Renal cortical epithelial cell (primary cell): ENCODE measurements at places on chromosomes 2 and 18.

DNA sequence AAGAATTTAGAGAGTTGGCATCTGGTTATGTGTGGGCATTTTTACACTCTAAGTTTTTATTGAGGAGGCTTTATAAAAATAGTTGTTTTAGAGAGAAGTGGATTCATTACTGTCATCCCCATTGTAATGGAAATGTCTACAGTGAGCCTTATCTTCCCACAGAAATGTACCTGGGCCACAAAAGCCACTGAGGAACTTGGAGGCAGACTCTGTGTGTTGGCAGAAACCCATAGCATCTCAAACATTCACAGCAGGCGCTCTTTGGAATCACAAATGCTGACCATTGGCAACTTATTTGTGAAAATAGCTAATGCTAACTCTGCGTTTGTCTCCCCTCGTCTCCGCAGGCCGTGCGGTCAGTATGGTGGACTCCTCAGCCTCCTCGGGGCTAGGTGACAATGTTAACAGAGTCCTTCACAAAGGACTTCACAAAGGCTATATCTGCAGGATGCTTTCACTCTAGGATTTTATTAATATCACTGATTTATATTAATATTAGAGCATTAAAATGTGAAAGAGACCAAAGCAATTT is 689.1 kb upstream of the POU3F3 start:
- no peak for DNase-seq

DNA sequence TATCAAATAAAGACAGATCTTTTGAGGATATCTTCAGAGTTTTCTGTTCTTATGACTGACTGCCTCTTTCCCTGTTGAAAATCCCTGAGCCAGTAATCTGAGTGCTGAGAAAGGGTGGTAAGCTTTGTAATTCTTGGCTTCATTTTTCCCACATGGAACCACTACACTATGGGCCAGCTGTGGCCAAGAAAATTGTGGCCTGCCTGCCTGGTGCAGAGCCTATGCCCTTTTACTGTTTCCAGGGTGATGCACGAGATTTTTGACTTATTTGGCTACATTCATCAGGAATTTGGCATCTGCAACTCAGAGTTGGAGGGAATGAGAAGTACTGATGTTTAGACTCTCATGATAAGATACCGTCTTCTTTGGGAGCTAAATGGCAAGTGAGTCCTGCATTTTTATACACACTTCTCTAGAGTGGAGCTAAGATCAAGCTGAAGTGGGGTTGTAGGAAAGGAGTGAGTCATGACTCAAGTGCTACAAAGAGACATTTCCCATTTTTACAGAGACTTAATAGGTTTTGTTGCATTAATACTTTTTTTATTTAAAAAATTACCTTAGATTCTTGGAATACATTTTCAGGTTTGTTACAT is 328.2 kb upstream of the CDH7 start:
- DNase-seq: no peak

- DNase-seq: peak; percentile 91
These were observed 2.4 kb upstream of the DTNA start for GRCh38 chr18:34707670-34708069.

DNA sequence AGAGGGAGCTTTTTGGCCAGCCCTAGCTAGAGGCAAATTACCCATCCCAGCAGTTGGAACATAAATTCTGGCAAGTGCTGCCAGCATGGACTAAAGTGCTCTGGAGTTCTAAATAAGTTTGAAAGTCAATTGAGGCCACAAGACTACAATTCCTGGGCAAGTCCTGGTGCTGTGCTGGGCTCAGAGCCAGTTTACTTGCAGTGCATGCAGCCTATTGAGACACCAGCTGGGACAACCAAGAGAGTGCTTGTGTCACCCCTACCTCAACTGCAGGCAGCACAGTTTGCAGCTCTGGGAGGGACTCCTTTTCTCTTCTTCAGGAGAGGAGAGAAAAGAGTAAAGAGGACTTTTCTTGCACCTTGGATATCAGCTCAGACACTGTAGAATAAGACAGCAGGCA is 277.2 kb upstream of the TMEFF2 start:
- no peak for DNase-seq

DNA sequence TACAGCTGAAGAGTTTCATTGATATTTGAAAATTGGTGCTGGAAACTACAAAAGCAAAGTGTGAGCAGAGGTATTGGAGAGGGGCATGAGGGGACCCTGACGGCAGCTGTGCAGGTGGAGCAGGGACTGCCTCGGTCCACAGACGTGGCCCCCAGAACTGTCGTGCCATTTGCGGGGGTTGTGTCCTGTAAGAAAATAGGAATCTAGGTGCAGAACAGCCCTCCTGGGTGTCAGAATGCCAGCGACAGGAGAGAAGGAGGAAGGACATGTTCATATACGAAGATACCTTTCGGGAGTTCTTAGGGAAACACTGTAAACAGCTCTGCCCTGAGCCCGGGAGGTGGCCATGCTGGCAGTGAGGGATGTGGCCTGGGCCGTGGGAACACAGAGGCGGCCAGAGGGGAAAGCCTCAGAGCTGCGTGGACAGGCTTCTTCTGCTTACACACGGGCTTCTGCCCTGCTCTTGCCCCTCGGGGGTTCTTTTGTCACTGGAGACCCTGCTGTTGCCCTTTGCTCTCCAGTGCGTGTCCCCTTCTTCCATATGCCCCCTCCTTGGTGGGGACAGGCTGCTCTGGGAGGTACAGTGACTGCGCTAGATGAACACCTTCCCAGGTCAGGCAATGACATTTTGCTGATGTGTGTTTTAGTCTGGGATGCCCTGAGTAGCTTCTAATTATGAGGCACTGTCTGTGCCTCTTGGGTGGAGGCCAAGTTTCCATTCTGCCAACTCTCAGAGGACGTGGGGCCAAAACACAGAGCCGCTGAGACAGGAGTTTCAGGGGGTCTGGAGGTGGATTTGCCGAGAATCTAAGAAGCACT is 81.9 kb upstream of the TXNDC2 start:
- DNase-seq: no peak

GRCh38 chr18:39806525-39806924 is 2148.5 kb upstream of the PIK3C3 start:
- peak; percentile 44 for DNase-seq

GRCh38 chr2:72619626-72620025 is 206.2 kb downstream of the EXOC6B start:
- no peak for DNase-seq

DNA sequence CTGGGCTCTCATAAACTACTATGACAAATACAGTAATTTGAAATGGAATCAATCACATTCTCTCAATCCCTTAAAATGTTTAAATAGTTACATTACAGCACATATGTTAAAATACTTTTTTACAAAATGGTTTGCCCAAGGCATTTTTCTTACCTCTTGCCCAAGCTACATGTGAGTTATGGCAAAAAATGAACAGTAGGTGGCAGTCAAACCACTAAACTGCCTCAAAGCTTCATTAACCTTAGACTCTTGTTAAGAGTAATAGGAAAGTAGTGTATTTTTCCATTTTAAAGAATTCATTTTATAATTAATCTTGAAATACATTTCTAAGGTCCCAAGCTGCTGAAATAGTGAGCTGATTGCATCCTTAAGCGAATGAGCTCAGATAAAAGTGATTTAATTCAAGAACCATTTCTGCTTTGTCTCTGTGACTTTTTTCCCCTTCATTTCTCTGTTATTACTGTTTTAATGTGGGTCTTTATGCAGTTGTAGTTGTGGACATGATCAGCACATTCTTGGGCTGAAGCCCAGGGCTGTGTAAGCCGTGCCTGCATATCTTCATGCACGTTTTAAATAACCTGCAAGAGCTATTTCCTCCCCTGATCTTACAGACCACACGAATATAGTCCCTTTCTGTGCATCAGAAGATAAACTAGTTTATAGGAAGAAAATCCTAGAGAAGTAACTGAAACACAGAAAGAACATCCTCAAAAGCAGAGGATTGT is 311.8 kb downstream of the LNPK start:
- DNase-seq: peak; percentile 75

- DNase-seq: no peak
These were observed 102.8 kb upstream of the EPC2 start for GRCh38 chr2:148541792-148542191.

DNA sequence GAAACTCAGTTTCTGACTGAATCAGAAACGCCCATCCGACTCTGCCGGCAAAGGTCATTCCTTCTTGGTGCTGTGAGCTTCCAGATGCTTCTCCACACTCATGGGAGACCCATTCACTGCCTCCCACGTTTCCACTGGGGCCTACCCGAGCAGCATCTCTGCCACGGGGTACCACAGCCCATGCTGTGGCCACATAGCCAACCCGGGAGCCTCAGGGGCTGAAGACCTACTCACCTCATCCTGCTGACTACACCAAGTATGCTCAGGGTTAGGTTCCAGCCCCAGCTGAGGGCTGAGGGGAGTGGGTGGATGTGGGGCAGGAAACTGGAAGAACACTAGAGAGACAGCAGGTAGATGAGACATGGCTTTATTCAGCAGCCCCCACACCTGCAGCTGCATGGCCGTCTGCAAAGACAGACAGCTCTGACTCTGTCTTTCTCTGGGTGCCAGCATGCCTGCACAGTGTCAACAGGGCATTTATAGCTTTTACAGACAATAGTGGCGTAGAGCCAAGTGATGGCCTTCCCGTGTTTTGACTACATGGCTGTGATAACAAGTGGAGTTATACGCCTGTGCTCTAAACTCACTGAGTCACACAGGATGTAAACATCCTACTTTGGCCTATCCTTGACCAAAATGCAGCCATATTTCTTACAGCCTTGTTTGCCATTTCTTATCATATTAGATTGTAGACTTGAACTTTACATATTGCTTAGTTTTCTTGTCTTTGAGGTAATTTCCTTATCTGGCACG is 16.5 kb upstream of the KLHL23 start:
- DNase-seq: no peak

GRCh38 chr18:2009942-2010697 is 561.2 kb downstream of the METTL4 start:
- DNase-seq: peak; percentile 53

DNA sequence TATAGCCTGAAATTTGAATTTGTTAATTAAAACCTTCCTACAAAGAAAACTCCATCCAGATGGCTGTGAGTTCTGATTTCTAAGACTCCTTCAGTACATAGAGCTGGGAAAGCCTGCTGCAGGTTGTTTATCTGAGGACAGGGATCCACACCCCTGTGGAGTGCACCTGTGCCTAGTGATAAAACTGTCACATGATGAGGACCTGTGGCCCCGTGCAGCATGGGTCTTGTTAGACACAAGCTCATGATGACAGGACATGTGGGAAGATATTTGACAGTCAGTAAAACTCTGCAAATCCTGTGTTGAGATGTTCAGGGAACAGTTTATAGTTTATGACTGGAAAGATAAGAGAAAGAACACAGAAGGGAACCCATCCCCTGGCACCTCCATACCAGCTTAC is 133.2 kb upstream of the TMEM18 start:
- DNase-seq: no peak

GRCh38 chr2:77666251-77666980 is 144.2 kb upstream of the LRRTM4 start:
- no peak for DNase-seq

DNA sequence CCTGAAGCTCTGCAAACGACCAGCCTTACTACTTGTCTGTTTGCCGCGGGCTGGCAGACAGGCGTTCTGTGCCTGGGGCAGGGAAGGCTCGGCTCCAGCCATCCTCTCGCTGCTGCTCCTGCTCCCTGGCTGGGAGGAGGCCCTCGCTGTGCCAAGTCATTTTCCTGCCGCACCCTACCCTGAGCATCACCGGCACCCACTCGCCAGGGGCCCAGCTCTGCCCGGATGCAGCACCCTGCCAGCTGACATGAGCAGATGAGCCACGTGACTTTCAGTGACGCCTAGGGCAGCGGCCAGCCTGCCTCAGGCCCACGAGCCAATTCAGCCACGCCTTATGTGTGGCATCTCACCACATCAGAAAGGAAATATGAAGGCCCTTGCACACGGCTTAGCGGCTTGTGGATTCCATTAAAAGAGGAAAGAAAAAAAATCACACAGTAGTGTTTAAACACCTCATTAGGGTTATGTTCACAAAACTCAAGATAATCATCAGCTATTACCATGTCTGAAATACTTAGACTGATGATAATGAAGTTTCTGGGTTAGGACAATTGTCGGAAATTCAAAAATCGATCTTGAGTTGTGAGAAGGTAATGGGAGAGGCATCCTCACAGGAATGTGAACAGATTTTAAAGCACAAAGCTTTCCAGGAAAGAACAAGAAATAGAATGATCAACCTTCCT is 250.5 kb downstream of the TWIST2 start:
- no peak for DNase-seq

DNA sequence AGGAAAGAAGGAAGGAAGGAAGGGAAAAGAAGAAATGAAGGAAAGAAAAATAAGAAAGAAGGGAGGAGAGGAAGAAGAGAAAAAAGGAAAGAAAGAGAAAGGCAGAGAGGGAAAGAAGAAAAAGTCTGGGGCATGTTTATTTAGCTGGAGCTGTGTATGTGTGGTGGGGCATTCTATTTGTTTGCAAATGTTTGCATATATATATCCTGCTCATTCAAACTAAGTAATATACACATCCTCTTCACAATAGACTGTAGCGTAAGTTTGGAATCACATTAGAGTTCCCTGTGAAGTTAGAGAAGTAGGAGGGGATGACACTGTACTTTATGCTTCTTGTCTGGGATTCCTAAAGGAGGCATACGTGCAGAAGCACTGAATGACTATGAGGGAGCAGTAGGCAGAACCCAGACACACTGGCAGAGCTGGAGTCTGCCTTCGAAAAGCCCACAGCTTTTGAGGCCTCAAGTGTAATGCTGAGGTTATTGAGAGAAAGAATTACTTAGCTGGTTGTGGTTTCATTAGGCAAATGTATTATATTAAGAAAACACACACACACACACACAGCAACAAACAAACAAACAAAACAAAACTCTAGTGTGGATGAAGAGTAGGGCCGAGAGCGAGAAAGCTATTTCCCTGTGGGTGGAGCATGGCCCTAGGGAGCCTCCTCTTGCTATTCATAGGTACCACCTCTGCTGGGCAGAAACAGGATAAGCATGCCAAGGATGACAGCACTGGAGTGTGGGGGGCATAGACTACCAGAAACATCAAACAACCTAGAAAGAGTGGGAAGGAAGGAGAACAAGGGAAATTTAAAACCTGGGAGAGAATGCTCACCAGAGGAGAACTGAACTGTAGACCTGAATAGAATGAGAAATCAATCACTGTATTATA is 905.1 kb upstream of the NXPH2 start:
- DNase-seq: no peak

GRCh38 chr2:627340-627709 is 49.9 kb downstream of the TMEM18 start:
- no peak for DNase-seq

- no peak for DNase-seq
These were observed 297.1 kb upstream of the FSIP2 start for GRCh38 chr2:185441486-185442005.

- no peak for DNase-seq
These were observed 182.9 kb downstream of the RTP5 start for GRCh38 chr2:242052421-242052820.

DNA sequence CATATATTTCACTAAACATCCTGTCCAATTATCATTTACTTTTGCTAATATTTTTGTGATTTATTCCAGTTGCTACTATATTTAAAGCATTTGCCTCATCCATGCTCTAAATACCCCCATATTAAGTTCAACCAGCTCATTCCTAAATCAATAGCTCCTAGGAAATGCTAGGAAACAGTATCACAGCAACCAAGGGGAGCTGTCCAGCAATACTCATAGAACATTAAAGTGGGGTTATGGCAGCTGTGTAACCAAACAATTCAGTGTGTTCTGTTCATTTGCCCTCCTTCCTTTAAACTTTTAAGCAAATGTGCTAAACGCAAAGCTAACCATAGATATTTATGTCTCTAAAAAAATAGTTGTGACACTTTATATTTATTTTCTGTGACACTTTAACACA is 41.1 kb downstream of the ACVR1C start:
- DNase-seq: peak; percentile 5

GRCh38 chr2:126804347-126804746 is 94.3 kb upstream of the TEX51 start:
- DNase-seq: no peak
